Cerebellum (tissue), 4 donors: ENCODE measurements at places on chromosomes 4 and X.

DNA sequence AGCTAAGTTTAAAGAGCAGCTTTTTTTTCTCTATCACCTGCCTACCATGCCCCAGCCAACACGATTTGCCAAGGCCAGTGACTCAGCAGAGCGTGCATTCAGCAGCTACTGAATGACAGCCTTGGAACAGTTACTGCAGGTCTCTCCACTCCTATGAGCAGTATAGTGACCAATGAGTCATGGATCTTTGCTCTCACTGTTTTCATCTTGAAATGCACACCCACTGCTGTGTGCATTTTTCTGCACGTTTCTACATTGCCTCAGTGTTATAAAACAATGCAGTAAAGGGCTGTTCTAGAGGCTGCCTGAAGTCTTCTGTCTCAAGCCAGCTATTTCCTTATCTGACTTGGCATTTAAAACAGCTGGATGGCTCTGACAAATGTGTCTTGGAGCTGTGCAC, 66.0 kb upstream of the C4orf54 start:
- DNase-seq = no peak

DNA sequence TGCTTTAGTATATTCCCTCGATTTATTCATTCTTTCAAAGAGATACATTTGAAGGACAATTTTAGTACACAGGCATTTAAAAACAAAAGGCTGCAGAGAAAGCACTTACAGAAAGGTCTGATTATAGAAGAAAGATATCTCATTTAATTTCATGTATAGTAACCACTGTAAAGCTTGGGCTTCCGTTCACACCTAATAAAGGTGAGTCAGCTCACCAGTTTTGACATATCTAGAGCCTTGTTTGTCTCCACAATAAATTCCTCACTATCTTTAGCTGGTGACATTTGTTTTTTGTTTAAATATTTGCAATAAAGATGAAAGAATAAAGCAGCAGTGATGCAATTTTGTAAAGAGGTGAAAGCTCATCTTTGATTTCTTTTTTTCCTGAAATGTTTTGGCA, 1.1 kb upstream of the EPHA5 start:
- DNase-seq = no peak

GRCh38 chr4:74874753-74875367, 58.1 kb upstream of the PARM1 start:
- DNase-seq = peak; percentile 22

DNA sequence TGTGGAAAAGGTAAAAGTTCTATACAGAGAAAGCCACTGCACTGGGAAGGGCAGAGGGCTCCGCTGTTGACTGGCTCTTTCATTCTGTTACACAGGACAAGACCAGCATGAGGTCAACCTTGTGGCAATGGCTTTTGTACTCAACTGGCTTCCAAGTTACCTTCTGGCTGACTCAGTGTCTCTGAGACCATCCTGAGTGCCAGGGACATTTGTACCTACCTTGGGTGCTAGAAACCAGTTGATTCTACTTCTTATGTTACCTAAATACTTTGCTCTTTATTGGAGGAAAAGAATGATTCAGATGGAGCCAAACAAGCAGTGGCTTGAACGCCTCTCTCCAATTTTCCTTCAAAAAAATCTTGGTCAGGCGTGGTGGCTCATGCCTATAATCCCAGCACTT, 123.2 kb downstream of the RBM47 start:
- DNase-seq = no peak

DNA sequence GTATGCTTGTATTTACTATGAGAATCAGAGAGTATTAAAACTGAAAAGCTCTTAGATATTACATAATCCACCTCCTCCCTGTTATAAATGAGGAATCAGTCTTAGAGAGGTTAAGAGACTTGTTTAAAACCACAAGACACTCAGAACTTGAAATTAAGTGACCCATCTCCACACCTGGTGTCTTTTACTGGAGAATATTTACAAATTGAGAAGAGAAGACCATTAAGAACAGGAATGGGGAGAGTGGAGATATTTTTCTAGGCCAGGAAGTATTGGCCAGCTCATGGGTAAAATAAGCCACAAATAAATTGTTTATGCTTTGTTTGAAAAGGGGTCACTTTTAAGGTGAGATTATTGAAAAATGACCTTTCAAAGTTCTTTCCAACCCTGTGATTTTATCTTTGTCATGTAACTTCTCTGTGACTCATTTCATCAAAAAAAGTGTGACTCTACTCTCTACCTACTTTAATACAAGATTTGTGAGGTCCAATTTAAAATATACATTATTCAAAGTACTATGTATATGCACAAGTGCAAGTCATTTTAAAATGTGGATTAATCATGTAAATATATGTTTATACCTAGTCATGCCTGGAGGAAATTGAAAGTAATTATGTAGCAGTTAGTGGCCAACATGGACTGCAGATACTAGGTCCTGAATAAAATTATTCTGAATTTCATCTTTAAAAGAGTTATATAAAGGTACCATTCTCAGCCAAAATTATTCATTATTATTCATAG, 15.9 kb upstream of the COX7B2 start:
- no peak for DNase-seq

GRCh38 chr4:146674829-146675570, 36.3 kb downstream of the POU4F2 start:
- no peak for DNase-seq

DNA sequence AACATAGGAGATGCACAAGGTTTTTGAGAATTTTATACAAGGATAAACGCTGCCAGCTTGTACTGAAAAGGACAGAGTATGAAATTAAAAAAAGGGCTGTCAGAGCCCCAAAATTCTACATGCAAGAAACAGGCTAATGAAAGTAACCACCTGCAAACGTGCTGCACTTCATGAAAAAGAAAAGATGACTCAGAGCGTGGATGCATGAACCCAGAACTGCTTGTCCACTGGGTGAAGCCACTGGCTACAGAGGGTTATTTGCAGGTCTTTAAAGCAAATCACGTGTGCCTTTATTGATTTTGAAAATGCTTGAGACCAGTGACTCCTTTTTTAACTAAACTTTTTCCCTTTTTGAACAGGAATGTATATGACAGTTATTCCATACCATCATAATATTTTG, 25.3 kb upstream of the FRMD7 start:
- no peak for DNase-seq

DNA sequence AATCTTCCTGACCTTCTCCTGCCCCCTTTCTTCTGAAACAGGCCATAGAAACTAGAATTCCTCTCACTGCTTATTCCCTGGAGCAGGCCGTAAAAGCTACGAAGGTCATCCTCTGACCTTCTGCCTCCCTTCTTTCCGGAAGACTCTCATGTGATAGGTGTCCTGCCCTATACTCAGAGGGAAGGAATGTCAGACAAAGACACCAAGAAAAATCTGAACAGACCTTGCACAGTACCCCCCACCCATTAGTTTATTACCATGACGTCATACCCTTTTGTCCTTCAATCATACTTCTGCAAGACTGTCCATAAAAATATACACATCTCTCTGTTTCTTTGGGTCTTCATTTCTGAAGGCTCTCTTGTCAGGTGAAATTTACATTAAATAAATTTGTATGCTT, 1523.9 kb downstream of the RPA4 start:
- DNase-seq = no peak

GRCh38 chrX:153537526-153538295, 20.3 kb downstream of the ATP2B3 start:
- no peak for DNase-seq

- DNase-seq = peak; percentile 40
Measured at GRCh38 chrX:18354369-18355223, at the start of gene SCML2. TSS of gene SCML2 (minus strand) at chrX:18354688. CDS start at chrX:18334071, 20,617 bp downstream.

GRCh38 chr4:10364194-10364593, 93.0 kb downstream of the ZNF518B start:
- no peak for DNase-seq

DNA sequence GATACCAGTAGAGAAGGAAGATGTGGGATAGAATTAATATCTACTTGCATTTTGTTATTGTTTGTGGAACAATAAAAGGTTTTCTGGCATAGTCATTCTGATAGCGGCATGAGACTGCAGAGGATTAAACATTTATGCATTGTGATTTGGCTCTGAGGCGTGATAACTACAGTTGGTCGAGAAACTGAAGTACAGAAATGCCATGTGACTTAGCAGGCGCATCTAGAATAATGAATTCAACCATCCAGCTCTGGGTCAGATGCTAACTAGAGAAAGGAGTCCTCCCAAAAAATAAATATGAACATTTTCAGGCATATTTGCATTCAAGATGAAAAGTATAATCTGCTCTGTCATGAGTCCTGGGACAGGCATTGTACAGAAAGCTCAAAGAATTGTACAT, 62.8 kb downstream of the CCSER1 start:
- no peak for DNase-seq

DNA sequence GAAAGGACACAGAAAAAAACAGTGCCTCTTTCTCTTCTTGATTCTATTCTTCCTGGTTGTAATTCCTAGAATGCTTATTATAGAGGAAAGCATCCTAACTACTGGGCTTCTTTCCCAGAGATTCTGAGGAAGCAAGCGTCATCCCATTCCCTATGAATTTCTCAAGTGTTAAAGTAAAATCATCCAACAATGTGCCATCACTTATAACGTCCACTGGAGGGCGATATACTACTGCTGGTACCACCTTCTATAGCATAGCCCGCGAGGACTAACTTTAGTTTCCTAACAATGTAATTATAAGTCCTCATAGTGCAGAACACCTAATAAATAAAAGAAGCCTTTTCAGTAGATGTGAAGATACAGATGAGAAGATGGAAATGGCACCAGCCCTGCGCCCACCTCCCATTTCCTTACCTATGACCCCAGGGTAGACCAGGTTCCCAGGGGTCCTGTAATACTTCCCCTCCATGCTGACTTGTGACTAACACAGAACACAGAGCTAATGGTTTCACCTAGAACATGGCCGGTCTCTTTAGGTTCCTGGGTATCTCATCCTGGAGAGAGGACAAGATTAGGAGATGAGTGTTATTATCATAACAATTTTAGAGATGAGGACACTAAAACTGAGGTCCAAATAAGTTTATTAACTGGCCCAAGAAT, 4.2 kb downstream of the CENPVL3 start:
- no peak for DNase-seq

DNA sequence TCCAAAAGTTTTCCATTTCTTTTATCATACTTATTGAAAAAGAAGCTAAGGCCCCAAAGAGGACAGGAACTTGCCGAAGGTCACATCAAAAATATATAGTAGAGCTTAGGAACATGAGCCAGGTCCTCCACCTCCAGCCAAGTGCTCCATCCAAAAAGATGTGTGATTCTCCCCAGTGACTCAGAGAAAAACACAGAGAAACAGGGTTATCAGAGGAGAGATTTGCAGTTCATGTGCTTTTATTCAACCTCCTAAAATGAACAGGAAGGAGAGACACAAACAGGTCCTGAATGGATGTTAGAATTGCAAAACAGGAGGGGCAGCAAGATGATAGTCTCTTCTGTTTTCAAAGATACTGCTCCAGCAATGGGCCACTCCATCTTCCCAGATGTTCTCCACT, 19.6 kb upstream of the FGF16 start:
- DNase-seq = no peak

GRCh38 chr4:187179086-187180058, 455.7 kb upstream of the FAT1 start:
- peak; percentile 55 for DNase-seq

GRCh38 chr4:159012381-159012780, 90.5 kb upstream of the RAPGEF2 start:
- no peak for DNase-seq

DNA sequence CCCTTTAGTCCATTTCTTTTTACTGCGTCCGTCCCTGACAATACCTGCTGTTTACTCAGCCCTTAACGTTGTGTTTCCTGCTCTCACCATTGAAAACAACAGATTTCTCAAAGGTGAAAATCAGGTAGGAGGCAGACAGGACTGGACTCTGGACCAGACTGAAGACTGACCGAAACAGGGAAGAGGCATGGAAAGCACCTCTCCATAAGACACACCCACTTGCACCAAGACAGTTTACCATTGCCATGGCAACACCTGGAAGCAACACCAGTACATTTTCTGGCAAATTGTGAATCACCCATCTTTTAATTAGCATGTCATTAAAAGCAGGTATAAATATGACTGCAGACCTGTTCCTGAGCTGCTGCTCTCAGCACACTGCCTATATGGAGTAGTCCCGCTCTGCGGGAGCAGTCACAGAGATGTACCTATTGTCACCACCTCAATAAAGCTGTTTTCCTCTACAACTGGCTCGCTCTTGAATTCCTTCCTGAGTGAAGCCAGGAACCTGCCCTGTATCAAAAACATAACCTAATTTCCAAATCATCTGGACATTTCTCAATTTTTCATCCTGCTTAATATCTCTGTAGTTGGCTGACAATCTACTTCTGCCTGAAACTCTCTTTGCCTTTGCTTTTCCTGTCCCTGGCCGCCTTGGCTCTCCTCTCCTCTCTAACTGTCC, 117.0 kb downstream of the RNF150 start:
- no peak for DNase-seq

- no peak for DNase-seq
Measured at GRCh38 chr4:155388162-155388561, 11.4 kb upstream of the MAP9 start.

GRCh38 chrX:21167494-21167893, 206.7 kb upstream of the CNKSR2 start:
- DNase-seq = no peak

DNA sequence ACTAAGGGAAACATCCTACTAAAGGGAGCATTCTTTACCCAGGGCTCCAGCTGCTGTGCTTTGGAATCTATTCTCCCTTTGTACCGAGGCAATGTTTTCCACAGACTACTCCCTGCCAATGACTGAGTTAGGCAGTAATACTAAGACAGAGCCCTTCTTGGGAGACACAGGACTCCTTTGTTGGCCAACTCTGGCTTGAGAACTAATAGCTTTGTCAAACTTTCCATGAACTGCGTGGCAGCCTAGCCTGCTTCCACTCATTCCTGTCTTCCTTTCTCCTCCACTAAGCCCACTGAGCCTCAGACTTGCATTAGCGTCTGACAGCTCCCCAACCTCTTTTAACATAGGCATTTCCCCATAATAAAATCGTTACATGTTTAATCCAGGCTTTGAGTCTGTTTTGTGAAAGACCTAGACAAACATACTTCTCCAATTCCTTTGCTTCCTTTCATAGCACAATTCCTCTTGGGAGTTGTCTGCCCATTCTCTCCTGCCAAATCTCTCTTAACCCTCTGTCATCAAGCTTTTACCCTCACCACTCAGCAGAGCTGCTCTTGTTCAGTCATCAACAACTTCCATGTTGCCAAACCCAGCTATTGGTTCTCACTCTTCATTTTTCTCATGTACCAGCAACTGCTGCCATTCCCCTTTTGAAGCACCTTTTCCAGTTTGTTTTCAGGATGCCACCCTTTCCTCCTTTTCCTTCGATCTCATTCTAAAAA, 300.3 kb upstream of the IGFBP7 start:
- no peak for DNase-seq

GRCh38 chrX:44874420-44875184, 1.6 kb downstream of the KDM6A start:
- peak; percentile 14 for DNase-seq

DNA sequence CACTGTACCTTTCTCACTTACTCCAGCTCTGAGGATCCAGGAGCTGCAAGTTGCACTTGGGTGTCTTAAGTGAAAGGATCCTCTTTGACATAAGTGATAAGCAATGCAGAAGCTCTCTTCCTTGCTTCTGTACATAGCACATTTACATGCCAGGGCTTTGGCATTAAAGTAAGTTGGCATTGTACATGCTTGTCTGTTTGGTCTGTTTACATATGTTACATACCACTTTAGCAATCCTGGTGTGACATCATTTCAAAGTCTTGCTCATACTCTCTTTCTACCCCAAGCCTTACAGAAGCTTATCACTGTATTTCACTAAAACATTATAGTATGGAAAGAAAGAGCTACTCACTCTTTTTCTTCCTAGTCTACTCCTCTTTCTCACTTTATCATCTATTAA, 2548.3 kb downstream of the ARAP2 start:
- no peak for DNase-seq
